ENCODE measurements at places on chromosomes 5 and 9.

DNA sequence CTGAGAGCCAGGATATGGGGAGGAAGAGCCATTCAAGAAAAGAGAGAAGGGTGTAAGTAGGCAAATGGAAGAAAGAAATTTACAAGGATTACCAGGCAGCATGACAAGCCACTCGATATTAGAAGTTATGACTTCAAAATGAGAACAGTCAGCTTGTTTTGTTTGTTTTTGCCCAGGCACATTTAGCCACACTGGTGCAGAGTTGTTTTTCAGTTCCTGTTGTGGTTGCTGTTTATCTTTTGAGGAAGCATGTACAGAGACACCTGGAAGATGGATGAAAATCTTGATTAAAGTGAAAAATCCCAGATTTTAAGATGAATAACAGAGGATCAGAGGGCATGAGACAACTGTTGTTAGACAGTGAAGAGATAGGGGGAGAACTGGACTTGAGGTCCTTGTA is 199.1 kb downstream of the MTRR start:
- no peak for DNase-seq

GRCh38 chr5:108459769-108460168 is 77.9 kb upstream of the FBXL17 start:
- DNase-seq = no peak

GRCh38 chr5:178211095-178212048 is 7.0 kb downstream of the HNRNPAB start:
- DNase-seq = no peak

- no peak for DNase-seq
Measured at GRCh38 chr5:151577566-151577965, 13.6 kb downstream of the FAT2 start.

DNA sequence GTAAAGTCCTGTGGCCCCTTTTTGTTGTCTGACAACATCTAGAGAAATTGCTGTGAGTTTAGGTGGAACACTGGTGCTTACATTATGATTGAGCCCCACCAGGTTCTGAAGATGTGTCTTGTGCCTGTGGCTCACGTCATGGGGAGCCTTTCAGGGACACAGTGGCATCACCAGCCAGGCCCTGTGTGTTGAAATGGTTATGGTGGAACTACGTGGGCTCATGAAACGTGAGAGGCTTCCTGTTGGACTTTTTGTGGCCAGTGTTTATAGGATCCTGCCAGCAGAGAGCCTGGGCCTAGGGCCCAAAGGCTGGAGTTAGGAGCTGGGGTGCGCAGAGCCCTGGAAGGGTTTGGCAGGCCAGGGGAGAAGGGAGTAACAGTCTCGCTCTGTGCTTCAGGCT is 46.8 kb downstream of the TENT4A start:
- DNase-seq = no peak

- no peak for DNase-seq
Measured at GRCh38 chr5:141914199-141914743, 9.4 kb upstream of the DELE1 start.

DNA sequence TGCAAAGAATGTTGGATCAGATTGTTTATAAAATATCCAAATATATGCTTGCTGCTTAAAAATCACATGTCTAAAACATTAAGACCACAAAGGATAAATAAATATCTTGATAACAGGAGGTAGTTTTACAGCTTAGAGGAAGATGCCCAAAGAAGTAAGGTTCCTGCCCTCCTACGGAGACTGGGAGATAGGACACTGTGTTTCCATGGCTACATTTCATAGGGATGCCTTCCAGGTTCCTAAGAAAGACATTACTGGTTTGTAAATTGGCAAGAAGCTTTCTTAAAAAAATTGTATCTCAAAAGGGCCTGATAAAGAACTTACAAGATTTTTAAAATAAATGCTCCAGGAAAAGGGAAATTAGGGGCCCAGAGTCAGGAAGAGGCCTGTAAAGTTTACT is 437.2 kb downstream of the HINT1 start:
- DNase-seq = no peak

DNA sequence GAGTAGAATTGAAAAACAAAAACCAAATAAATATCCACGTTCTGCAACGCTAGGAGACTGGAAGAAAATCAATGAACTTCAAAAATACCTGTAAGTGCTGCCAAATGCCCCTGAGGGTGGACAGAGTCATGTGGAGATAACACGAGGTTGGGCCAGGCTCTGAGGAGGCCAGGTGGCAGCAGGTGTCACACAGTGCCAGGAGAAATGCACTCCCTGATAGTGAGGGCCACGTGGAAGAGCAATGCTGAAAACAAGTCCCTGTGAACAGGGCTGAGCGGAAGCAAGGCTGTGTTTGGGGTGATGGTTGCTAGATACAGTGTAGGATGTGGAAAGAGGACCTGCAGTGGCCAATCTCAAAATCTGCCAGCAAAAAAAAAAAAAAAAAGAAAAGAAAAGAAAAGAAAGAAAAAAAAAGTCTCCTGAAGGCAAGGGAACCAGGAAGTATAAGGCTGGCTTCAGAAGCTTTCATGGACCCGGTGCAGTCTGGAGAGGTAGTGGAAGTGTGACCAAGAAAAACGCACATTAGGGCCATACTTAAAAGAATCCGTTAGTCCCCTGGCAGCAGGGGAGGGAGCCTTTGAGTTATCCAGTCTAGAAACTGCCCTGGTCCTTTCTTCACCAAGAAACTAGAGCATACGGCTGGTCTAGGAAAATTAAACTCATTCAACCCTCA is 16.8 kb downstream of the C1QTNF3 start:
- no peak for DNase-seq

DNA sequence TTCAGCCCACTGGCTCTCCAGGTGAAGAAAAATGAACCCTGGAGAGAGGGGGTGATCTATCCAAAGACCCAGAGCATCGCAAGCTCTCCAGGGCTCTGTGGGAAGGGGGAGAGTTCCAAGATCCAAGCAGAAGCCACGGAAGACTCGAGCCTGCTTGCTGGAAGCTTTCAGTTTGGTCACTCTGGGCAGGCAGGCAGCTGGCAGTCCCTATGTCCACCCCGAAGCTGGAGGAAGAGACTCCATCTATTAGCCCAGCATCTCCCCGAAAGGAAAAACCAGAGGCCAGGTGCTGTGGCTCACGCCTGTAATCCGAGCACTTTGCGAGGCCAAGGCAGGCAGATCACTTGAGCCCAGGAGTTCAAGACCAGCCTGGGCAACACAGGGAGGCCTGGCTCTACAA is 10.7 kb upstream of the SPARC start:
- no peak for DNase-seq
